Progenitor cell of endocrine pancreas (in vitro differentiated cells): ENCODE measurements at places on chromosomes 6 and 20.

DNA sequence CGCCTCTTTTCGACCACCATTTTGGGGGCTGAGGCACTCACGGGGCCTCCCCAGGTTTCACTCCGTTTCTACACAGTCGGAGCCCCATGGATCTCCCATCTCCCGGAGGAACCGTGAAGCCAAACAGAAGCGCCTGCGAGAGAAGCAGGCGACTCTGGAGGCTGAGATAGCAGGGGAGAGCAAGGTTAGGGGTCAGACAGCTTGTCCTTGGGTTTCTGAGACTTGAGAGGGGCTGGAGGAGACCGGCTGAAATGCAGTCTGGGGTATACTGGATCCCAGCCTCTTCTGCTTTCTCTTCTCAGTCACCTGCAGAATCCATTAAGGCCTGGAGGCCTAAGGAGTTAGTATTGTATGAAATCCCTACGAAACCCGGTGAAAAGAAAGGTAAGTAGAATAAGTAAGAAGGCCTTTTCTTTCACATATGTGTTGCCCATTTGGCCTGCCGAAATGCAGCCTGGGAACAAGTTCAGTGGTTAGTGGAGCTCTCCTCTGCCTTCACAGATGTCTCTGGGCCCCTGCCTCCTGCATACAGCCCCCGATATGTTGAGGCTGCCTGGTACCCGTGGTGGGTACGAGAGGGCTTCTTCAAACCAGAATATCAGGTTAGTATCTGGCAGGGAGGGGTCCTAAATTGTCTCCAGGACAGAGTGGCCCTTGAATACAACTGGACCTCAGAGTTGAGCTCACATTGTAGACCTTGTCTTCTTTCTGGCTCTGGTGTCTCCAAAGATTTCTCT lies 984 bp downstream of the VARS2 start:
- DNase-seq, result no peak

- DNase-seq, result no peak
These were observed 14.3 kb downstream of the B4GALT5 start for GRCh38 chr20:49699200-49699992.

DNA sequence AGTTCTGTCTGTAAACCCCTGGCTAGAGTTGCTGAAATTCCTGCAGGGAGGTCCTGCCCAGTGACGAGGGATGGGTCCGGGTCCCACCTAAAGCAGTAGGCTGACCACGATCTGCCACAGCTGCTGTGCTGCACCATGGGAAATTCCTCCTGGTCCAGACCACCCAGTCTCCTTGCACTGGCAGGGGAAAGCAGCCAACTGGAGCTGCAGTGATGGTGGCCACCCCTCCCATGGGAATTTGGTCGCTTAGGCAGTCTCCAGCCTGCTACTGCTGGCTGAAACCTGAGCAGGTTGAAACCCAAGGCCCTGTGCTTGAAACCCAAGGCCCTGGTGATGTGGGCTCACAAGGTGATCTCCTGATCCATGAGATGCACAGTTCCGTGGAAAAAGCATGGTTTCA lies 23.9 kb upstream of the MOXD1 start:
- no peak for DNase-seq

DNA sequence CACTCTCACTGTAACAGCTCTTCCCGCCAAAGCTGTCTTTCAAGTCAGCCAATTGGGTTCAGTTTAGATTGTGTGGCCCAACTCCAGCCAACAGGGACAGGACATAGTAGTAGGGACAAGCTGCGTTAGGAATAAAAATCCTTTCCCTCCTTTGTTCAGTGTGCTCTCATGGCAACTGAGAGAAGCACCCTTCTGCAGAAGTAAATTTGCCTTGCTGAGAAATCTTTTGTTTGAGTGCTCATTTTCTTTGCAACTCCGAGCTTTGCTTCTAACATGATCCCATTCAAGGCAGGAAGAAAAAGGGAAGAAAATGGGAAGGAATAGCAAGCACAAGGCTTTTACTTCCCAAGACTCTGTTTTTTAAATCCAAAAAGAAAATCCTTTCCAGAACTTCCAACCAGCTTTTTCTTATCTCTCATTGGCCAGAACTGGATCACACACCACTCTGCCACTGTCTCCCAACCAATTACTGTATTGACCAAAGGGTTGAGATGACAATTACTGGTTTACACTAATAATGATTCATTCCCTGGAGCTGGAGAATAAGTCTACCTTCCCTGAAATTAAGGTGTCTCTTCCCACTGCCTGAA lies 52.7 kb downstream of the STX11 start:
- DNase-seq, result no peak

GRCh38 chr6:167932468-167933276 lies 64.8 kb upstream of the KIF25 start:
- no peak for DNase-seq

- DNase-seq, result no peak
These were observed 46.4 kb downstream of the SLC9A8 start for GRCh38 chr20:49859011-49859410.

- DNase-seq, result no peak
These were observed 77.8 kb downstream of the TFAP2C start for GRCh38 chr20:56706867-56707360.
